ENCODE measurements at places on chromosomes 1 and 21. TPM values are rescaled to one million over a fixed set of nuclear protein-coding genes. Genes with fewer than 3 reads are reported as not detected.
A peak's percentile ranks its signal among the peaks of the same experiment; 100 is the strongest.

DNA sequence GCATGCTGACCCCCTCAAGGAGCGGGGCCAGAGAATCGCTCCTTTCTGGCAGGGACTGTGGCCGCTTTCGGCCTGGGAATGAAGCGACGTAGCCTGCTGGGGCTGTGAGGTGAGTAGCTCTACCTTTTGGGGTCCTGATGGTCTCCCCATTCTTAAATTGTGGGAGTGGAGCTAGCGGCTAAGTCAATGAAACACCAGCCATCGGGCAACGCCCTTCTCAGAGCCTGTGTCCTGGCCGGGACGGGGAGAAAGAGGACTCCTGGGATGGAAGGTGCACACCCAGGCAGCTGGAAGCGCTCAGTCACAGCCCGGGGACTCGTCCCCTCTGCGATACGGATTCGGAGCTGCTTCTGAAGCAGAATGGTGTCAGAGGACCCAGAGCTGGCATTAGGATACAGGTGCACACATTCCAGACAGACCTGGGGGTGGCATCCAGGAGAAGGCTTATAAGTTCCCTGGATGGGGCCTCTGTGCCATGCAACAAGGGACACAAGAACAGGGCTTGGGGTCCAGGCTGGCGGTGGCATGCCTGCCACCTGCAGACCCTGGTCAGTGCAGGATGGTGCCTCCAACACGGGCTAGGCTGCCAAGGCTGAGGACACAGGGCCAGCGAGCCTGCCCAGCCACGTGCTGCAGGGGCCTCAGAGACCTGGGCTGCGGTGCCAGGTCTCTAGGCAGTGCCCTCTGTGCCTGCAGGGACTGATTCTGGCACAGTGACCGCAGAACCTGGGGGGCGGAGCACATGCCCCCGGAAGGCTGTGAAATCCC is 945 bp upstream of the WNT9A start:
- DNase-seq, result peak; percentile 10

- DNase-seq, result no peak
Observed at GRCh38 chr1:234983564-234984238, 144.9 kb downstream of the TOMM20 start.

GRCh38 chr1:8263791-8264190 is 54.1 kb upstream of the SLC45A1 start:
- no peak for DNase-seq

DNA sequence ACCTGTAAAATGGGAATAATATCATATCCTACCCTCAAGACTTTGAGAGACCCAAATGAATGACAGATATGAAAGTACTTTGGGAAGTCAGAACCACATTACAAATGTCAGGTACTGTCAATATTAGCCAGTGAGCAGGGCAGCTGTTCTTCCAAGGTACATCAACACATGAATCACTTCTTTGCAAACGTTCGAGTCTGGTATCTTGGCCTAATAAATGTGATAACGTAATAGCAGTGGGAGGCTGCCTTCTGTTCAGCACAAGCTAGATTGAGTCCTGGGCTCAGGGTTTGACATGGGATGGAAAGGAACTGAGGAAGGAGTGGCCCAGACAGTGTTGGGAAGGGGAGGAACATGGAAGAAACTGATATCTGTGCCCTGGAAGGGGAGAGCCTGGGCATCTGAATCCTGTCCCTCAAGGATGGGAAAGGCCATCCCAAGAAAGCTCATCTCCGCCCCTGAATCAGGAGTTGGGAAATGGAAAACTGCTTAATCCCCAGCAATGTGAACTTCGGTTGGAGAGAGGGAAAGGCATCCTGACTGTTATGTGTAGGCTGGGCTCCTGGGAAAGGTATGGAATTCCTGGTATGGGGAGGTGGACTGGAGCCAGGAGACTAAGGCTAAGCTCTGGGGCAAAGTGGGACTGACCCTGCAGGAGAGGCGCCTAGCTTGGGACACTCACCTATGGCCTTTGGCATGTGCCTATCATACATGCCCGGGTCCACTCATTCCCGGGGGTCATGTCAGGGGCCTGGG is 14.3 kb downstream of the KCNC4 start:
- DNase-seq, result peak; percentile 58

- DNase-seq, result peak; percentile 59
Observed at GRCh38 chr1:206507284-206508129, at the start of gene RASSF5. Gene RASSF5, plus strand, starts transcription at chr1:206507531. Its CDS starts 72 bp downstream, at chr1:206507603.

HCRTR1 gene
- total RNA-seq, result not detected

ARHGEF16 gene
- 35.6 TPM for total RNA-seq
